ENCODE measurements at places on chromosomes 5 and 9. TPM values are rescaled to one million over a fixed set of nuclear protein-coding genes. Genes with fewer than 3 reads are reported as not detected.

DNA sequence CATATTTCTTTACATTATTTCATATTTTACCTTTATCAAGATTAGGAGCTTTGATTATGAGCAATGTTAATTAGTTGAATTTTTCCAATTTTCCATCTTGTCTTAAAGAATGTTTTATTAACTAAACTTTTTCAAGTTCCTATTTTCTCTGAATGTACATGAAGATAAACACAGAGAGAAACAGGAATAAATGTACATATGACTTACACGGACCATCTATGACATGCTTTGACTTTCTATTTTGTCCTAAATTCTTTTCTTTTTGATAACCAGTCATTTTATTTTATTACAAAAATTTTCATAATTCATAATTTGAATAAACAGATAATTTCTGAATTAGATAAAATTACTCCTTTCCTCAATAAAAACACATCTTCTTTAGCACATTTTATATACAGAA lies 1038.8 kb upstream of the ARRDC3 start:
- H3K36me3 ChIP-seq, result no peaks in the 10 kb centered on the region
- peak; percentile 10 for DNase-seq
- no peaks in the 10 kb centered on the region for H3K27me3 ChIP-seq
- H3K4me3 ChIP-seq, result no peak overlapping the region

EIF4E1B gene
- not detected for total RNA-seq

- H3K4me1 ChIP-seq, result no peaks in the 10 kb centered on the region
- no peaks in the 10 kb centered on the region for H3K36me3 ChIP-seq
- H3K27ac ChIP-seq, result no peak overlapping the region
- no peak overlapping the region for H3K4me3 ChIP-seq
- no peak for DNase-seq
Observed at GRCh38 chr5:164431634-164432304, 926.4 kb downstream of the MAT2B start.

DNA sequence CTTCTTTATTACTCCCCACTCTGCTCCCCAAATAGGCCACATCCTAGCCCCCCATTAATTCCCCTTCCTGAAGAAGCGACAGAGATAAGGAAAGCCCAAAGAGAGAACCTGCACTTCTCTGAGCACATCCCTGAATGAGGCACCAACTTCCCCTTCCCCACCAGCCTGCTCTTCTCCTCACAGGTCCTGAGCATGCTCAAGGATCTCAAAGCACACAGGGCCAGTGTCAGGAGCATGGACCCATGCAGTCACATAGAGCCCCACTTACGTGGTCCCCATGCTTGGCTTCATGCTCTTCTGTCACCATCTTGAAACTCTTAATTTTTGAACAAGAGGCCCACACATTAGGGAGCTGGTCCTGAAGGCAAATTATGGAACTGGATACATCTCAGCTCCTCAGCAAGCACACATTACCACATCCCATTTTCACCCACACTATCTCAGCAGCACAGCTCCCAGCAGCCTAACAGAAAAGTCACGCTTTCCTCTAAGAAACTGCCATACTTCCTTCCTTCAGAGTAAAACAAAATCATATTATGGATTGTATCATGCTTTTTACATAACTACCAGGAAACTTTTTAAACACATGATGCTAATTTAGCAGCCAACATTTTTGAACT lies 99.8 kb downstream of the NFIB start:
- H3K4me3 ChIP-seq, result no peak overlapping the region
- peaks cover 7% of the 10 kb centered on the region for H3K4me1 ChIP-seq
- no peak overlapping the region for H3K27ac ChIP-seq
- H3K36me3 ChIP-seq, result no peaks in the 10 kb centered on the region

- no peak overlapping the region for H3K27ac ChIP-seq
- no peak for DNase-seq
- no peaks in the 10 kb centered on the region for H3K4me1 ChIP-seq
- no peak overlapping the region for H3K4me3 ChIP-seq
- no peaks in the 10 kb centered on the region for H3K36me3 ChIP-seq
Observed at GRCh38 chr9:116541402-116541801, 145.7 kb upstream of the TRIM32 start.

DNA sequence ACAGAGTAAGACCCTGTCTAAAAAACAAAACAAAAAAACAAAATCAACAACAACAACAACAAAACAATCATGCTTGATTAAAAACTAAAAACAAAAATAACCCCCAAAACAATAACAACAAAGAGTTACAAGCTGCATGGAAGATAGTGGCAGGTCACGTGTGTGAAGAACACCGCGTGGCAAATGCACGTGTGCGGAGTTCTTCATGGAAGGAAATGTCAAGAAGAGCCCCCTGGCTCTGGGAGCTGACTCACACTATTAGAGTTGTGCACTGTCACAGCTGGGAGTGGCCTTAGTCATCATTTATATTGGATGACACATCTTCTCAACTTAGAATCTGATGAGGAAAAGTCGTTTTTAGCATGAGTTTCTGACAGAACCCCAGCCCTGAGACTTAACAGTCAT lies 110.5 kb downstream of the JMY start:
- DNase-seq, result no peak
- H3K4me3 ChIP-seq, result no peak overlapping the region
- no peak overlapping the region for H3K27ac ChIP-seq
- H3K27me3 ChIP-seq, result no peaks in the 10 kb centered on the region
- no peaks in the 10 kb centered on the region for H3K4me1 ChIP-seq

ZNF474 gene
- total RNA-seq, result 8.9 TPM

SLC9A3 gene
- 1.3 TPM for total RNA-seq

GRCh38 chr9:117392992-117393391 lies 21.9 kb downstream of the ASTN2 start:
- H3K27ac ChIP-seq, result no peak overlapping the region
- H3K27me3 ChIP-seq, result no peaks in the 10 kb centered on the region
- peak overlapping the region; percentile 9 for H3K4me3 ChIP-seq
- H3K4me1 ChIP-seq, result no peaks in the 10 kb centered on the region
- DNase-seq, result no peak
- H3K36me3 ChIP-seq, result no peaks in the 10 kb centered on the region

- no peak for DNase-seq
- H3K4me1 ChIP-seq, result no peaks in the 10 kb centered on the region
- peaks cover 8% of the 10 kb centered on the region for H3K36me3 ChIP-seq
- H3K27ac ChIP-seq, result no peak overlapping the region
- H3K4me3 ChIP-seq, result no peak overlapping the region
- H3K27me3 ChIP-seq, result no peaks in the 10 kb centered on the region
Observed at GRCh38 chr5:5481206-5481605, 58.7 kb downstream of the ICE1 start.

GRCh38 chr5:81774374-81774773 lies 23.5 kb upstream of the SSBP2 start:
- DNase-seq, result no peak
- H3K27ac ChIP-seq, result peak overlapping the region; percentile 48
- peaks cover 11% of the 10 kb centered on the region for H3K4me1 ChIP-seq
- H3K27me3 ChIP-seq, result no peaks in the 10 kb centered on the region
- H3K4me3 ChIP-seq, result no peak overlapping the region

DNA sequence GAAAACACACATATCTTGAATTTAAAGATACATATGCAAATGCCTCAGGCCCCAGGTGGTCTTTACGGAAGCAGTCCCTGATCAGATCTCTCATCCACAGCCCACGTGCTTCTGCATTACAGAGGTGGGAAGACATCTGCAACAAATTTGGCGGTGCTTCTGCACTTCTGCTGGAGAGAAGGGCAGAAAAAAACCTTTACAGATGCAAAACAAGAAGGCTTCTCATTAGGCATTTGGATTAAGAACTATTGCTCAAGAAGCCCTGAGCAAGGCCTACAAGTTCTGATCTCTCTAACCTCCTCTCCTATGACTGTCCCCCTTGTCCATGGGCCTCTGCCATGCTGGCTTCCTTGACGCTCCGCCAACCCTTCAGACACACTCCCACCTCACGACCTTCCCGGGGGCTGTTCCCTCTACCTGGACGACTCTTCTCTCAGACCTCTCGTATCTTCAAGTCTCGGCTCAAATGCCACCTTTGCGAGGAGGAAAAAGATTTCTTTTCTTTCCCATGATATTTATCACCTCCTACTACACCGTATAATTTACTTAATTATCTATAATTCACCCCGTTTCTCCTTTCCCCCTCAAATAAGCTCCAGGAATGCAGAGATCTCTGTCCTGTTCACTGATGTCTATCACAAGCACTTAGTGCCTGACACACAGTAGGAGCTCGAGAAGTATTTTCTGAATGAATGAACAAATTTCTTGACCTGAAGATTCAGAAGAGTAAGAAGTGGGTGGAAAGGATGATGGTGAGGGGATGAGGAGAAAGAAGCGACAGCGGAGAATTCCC lies 1.1 kb downstream of the MTMR12 start:
- H3K27me3 ChIP-seq, result no peaks in the 10 kb centered on the region
- H3K36me3 ChIP-seq, result no peaks in the 10 kb centered on the region
- DNase-seq, result no peak

HMGXB3 gene
- 39.1 TPM for total RNA-seq

- H3K36me3 ChIP-seq, result no peaks in the 10 kb centered on the region
- H3K27ac ChIP-seq, result no peak overlapping the region
- no peak for DNase-seq
- no peak overlapping the region for H3K4me3 ChIP-seq
Observed at GRCh38 chr9:84235511-84235910, 105.0 kb downstream of the SLC28A3 start.

DNA sequence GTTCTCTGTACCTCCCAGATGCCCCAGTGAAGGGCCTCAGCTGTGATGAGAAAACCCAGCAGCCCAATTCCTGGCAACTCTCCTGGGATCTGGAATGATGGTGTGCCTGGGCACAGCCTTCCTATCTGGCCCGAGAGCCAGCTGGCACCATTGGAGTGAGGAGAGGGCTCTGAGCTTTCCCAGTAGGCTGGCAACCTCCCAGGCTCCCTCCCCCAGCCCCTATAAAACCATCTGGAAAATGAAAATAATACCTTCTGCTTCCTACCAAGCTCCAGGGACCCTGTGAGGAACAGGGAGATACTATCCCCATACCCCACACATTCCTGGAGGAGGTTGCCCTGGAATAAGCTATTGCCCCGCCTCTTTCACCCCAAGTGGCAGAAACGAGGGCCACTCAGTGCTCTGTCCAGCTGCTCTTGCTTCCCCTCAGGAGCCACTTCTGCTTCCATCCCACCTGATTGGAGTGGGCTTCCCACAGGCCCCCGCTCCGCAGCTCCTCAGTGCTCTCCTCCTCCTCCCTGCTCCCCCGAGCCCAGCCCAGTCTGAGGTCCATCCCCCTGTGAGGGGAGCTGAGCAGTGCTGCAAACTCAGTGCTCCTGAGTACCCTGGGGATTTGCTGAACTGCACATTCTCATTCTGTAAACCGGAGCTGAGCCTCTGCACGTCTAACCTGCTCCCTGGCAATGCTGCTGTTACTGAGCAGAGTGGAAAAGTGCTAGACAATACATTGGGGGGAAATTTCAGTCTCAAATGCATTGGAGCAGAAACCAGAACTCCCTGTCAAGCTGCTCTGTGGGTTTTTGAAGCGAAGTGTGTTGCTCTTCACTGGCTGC lies 74.7 kb downstream of the THBS4 start:
- H3K4me3 ChIP-seq, result no peak overlapping the region
- peaks cover 11% of the 10 kb centered on the region for H3K4me1 ChIP-seq
- DNase-seq, result no peak

DNA sequence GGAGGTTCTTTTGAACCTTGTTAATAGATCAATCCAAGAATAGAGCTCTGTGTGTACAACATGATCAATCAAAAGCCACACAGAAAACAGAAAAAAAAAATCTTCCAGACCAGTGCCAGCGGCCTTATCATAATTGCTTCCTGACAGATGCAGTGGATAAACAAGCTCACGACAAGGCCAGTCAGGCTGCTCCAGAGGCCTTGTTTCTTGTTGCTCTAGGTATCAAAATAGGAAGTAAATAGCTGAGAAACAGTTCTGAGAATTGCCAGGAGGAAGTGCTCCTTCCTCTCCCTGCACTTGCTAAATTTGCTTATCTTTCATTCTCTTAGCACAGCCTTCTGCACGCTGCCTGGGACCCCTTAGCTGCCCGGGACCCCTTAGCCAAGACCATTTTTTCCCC lies 199.0 kb upstream of the TARS1 start:
- no peak overlapping the region for H3K4me3 ChIP-seq
- H3K4me1 ChIP-seq, result no peaks in the 10 kb centered on the region
- peak; percentile 60 for DNase-seq
- H3K36me3 ChIP-seq, result no peaks in the 10 kb centered on the region
- H3K27me3 ChIP-seq, result no peaks in the 10 kb centered on the region
- H3K27ac ChIP-seq, result no peak overlapping the region

DNA sequence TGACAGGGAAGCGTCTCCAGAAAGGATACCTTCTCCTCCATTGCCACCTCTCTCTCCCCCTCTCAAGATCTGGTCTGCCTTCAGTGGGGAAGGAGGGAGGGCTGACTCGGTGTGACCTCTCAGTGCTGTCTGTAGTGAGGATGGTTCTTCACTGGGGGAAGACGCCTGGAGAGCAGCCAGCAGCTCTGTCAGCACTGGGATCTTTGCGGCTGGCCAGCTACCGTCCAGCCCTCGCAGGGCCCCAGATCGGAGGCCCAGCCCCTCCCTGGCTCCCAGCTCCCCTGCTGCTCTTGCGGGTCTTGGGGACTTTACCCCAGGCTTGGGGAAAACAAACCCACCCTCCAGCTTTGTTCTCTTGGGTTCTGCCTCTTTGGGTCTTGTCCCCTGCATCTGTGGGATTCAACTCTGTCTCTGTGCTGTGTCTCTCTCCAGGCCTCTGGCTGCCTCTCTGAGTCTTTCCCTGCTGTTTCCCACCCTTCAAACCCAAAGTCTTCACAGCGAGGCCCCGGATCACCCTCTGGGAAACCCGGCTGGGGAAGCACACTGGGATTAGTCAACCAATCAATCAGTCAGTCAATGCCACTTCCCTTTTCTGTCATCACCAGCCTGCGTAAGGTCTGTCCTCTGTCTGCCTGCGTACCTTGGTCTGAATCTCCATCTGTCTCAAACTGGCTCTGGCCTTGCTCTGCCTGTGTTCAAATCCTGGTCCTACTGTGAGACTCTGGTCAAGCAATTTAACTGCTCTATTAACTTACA lies 23.0 kb downstream of the FGF18 start:
- DNase-seq, result peak; percentile 68
- no peaks in the 10 kb centered on the region for H3K4me1 ChIP-seq
- no peak overlapping the region for H3K27ac ChIP-seq
- no peaks in the 10 kb centered on the region for H3K27me3 ChIP-seq

EMB gene
- total RNA-seq, result 18.9 TPM

DNA sequence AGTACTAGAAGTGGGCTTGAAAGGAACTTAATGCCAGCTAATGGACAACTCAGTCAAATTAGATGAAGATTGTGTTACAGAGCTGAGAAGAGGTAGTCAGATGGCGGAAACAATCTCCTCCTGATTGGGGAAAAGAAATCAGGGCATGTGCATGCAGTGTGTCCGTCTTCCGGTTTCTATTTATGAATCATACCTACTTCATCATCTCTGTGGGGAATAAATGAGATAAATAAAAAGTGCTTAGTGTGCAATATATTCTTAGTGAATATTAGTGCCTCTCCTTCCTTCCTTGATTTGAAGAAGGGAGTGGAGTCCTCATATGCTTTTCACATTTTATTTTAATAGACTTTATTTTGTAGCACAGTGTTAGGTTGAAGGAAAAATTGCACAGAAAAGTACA lies 108.7 kb upstream of the NFIL3 start:
- peaks cover 3% of the 10 kb centered on the region for H3K27me3 ChIP-seq
- H3K4me1 ChIP-seq, result peaks cover 10% of the 10 kb centered on the region
- DNase-seq, result no peak
- no peak overlapping the region for H3K4me3 ChIP-seq
- no peaks in the 10 kb centered on the region for H3K36me3 ChIP-seq

- no peak for DNase-seq
- no peaks in the 10 kb centered on the region for H3K36me3 ChIP-seq
- no peaks in the 10 kb centered on the region for H3K27me3 ChIP-seq
- no peak overlapping the region for H3K27ac ChIP-seq
- H3K4me1 ChIP-seq, result no peaks in the 10 kb centered on the region
- H3K4me3 ChIP-seq, result no peak overlapping the region
Observed at GRCh38 chr5:55104946-55105701, 2.7 kb downstream of the GZMA start.

GRCh38 chr9:109319626-109320241 lies 1.1 kb downstream of the EPB41L4B start:
- H3K4me3 ChIP-seq, result peak overlapping the region; percentile 38
- H3K4me1 ChIP-seq, result no peaks in the 10 kb centered on the region
- no peaks in the 10 kb centered on the region for H3K36me3 ChIP-seq
- H3K27ac ChIP-seq, result no peak overlapping the region
